NT2/D1 (cell line): ENCODE measurements at places on chromosomes 11 and 22.

DNA sequence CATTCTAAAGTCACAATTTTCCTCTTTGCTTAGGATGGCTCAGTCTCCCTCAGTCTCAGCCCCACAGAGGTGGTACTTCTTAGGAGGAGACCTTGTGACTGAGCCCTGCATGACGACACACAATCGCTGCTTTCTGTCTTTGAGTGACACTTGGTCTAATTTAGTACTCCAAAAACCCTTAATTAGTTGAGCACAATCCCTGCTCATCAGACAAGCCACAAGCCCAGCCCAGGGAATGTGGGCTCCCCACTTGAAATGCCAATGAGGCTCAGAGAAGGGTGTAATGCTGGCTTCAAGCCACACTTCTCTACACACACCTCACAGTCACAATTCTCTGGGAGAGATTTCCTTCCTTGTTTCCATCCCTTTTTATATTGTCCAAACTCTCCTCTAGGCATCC lies 101.8 kb downstream of the FEZ1 start:
- no peak for DNase-seq

- no peak for DNase-seq
Observed at GRCh38 chr11:1336836-1337646, 27.6 kb upstream of the TOLLIP start.

GRCh38 chr11:42319921-42320320 lies 860.5 kb upstream of the LRRC4C start:
- DNase-seq: no peak

- DNase-seq: no peak
Observed at GRCh38 chr22:31046539-31047226, 34.4 kb upstream of the SMTN start.

- no peak for DNase-seq
Observed at GRCh38 chr11:3890806-3891205, 35.3 kb downstream of the STIM1 start.

- DNase-seq: no peak
Observed at GRCh38 chr22:28442711-28443525, 236.7 kb downstream of the TTC28 start.

DNA sequence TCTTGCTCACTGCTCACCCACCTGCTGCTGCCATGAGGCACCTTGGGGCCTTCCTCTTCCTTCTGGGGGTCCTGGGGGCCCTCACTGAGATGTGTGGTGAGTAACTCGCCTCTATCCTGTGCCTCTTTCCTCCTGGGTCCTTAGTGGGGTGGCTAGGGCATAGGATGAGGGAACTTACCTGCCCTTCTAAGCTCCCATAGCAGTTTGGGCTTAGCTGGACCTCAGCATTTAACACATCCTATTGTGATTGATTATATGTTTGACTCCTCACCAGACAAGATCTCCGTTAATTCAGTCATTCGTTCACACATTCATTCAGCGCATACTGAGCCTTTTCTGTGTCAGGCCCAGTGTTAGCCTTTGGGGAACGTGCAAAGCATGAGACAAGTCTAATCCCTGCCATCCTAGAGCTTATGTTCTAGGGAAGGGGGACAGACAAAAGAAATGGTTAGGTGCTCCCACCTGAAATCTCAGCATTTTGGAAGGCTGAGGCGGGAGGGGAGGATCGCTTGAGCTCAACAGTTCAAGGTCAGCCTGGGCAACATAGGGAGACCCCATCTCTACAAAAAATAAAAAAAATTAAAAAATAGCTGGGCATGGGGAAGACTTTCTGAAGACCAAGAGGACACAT lies 441 bp downstream of the TCN2 start:
- no peak for DNase-seq

GRCh38 chr22:40507491-40507890 lies 129.0 kb downstream of the MRTFA start:
- DNase-seq: no peak

GRCh38 chr11:126797457-126798169 lies 203.0 kb downstream of the KIRREL3 start:
- no peak for DNase-seq

DNA sequence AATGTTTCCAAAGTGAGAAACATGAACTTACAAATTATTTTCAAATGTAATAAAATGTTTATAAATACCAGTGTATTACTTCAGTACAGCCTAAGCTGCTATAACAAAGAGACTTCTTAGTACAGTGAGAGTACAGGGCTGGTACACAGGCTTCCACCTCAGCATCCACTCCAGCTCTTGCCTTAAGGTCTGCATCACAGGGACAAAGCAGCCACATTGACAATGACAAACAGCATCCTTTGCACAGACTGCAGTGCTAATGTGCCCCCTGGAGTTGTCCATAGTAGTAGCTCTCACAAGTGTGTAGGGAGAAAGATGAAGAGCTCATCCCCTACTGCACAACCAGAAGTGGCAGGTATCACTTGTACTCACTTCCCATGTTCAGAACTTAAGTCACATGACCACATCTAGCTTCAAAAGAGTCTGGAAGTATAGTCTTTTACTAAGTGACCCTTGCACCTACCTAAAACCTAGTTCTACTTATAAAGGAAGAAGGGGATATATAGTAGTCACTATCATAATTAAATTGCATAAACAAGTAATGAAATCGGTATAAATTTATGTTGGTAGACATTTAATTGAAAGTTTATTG lies 10.7 kb upstream of the LIPT2 start:
- DNase-seq: no peak

DNA sequence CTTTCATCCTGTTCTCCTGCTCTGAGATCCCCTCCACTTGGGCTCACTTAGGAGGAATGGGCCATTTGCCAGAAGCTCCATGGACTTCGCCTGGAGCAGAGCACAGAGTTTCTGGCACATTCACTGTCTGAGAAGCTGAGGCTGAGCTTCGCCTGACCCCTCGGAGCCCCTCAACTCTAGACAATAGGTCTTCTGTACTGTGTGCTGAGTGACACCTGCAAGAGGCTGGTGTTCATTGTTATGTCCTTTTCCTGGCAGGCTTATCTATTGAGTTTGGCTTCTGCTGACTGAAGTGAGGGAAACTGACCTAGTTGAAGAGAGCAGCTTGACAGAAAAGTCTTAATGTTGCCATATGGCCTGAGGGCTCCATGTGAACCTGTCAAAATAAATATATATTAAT lies 124.3 kb downstream of the EHF start:
- DNase-seq: no peak

DNA sequence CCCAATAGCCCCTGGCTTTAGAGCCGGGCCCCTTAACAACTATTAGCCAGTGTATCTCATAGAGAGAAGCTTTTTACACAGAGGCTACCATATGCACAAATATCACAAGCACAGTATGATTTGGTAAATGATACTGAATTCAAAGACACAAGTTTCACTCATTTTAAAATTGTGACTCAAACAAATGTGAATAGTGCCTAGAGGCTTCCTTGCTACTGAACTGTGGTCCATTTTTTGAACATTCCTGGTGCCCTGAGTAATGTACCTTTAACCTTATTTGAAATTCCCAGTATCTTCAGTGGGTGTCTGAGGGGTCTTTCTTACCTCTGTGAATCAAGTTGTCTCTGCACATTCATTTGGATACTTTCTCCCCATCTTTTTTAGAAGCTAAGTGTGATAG lies 156.2 kb downstream of the MAML2 start:
- DNase-seq: no peak

DNA sequence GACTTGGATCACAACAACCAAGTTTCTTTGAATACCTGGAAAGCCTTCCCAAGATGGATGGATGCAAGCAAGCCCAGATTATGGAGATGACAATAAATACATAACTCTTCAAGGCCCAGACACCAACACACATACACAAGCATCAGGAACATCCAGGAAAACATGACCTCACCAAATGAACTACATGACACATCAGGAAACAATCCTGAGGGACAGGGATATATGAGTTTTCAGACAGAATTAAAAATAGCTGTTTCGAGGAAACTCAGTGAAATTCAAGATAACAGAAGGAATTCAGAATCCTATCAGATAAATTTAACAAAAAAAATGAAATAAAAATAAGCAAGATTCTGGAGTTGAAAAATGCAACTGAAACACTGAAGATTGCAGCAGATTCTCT lies 659.4 kb downstream of the METTL15 start:
- DNase-seq: no peak

GRCh38 chr11:61589961-61590360 lies 9.1 kb upstream of the SYT7 start:
- no peak for DNase-seq

DNA sequence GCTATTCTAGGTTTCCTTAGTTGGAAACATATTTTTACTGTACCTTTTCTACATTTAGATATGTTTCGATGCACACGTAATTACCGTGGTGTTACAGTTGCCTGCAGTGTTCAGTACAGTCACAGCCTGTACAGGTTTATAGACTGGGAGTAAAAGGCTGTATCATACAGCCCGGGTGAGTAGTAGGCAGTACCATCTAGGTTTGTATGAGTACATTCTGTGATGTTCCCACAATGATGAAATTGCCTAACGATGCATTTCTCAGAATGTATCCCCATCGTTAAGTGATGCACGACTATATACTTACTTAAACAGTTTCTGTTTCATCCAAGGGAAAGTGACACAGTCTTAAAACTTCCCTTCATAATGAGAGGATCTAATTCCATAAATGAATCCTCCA lies 13.1 kb upstream of the THY1 start:
- no peak for DNase-seq

DNA sequence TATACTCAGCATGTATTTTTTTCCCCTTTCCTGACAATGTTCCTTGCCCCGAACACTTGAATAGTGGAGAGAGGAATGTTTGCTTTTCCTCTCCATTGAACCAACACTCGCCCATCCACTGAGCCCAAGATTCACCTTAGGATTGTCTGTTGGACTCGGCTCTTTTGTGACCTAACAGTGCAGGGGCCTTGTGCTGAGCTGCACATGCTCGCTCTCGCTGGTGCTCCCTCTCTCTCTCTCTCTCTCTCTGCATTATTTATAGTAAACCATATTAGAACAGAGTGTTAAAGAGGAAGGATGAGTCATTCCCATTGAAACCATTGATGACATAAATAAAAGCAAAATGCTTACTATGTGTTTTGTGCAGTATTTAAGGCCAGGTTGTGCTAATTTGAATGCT lies 20.7 kb downstream of the ZBTB16 start:
- DNase-seq: no peak

GRCh38 chr22:44201665-44202064 lies 20.9 kb downstream of the PARVG start:
- DNase-seq: no peak

DNA sequence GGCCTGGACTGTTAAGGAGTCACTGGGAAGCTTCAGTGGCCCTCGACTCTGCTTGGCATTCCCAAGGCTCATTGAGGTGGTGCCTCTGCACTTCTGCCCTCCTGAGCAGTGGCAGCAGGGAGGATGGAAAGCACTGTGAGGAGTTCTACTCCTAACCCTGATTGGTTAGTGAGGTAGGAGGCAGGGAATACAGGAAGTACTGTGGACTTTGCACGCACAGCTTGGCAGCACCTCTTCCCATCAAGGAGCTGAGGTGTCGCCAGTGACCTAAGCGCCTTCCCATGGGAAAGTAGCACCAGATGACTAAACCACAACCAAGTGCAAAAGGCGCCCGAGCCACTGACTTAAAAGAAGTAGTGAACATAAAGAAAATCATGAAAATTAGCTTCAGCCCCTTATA lies 152.5 kb upstream of the CADM1 start:
- DNase-seq: no peak

GRCh38 chr11:110128161-110128560 lies 35.0 kb downstream of the ZC3H12C start:
- DNase-seq: peak; percentile 46

DNA sequence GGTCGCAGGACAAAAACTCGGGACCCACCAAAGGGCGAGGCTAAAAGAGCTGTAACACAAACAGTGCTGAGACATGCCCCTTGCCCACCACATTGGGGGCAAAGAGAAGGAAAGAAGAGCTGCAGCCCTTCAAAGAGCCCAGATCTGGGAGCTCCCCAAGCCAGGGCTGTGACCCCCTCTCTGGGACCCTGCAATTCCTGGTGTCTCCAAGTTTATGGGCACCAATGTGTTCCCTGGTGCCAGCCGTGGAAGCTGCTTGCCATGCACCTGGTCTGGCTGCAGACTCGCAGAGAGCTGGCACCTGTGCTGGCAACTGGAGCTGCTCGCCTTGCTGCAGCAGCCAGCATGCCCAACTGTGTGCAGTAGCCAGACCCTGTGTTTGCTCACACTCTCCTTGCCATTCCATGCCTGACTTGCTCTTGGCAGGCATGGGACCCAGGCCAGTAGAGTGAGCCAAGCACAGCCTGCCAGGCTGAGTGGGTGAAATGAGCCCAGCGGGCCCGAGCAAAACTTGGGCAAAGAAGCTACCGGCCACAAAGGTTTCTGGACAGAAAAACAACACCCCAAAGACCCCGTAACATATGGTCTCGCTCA lies 16.0 kb downstream of the RRP8 start:
- DNase-seq: no peak

DNA sequence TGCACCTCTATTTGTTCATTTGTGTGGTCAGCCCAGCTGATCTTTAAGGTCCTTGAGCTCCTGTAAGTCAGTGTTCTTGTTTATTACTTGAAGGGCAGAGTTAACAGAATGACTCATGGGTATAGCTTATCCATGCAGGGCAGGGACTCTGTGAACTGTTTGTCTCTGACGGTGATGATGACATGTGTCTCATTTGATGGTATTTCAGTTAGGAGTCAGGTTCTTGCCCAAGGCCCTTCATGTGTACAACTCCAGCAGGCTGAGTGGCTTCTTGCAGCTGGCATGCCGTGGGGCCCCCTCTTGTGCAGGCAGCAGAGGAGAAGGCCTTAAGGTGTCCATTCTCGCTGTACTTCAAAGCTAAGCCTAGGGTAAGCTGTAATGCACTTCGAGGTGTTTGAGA lies 165.1 kb downstream of the DBX1 start:
- DNase-seq: no peak

DNA sequence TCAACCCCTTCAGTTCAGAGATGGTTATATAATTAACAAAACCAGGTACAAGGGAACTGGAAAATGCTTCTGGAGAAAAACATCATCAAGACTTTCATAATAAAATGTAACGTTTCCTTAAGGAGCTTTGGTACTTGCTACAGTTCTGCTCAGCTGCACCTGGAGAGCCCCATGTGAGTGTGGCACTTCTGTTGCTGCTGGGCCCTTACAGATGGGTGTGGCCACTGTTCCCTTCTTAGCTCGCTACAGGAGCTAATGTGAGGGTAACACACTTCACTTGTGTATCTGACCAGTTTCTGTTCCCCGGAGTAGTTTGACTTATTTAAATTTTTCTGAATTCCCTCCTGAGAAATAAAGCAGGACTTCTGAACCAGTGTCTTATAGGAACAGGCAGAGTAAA lies 4.0 kb downstream of the POU2AF3 start:
- no peak for DNase-seq
